ENCODE measurements at places on chromosomes 3 and 15.

GRCh38 chr3:150407808-150408220 lies 284 bp upstream of the TSC22D2 start:
- no peak for DNase-seq

DNA sequence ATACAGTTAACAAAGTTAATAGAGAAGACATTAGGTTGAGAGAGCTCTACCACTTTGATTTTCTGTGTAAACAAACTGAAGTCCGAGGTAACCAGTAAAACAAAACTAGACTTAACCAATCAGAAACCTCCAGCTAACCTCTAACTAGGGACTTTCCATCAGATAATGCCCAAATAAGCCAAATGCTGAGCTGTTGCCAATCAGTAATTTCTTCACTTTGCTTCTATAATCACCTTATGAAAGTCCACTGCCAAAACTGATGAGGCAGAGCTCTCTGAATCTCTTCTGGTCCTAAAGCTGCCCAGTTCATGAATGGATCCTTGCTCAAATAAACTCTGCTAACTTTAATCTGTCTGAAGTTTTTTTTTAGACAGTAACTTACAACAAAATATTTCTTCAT lies 448.0 kb upstream of the NECTIN3 start:
- DNase-seq = no peak

- DNase-seq = no peak
Observed at GRCh38 chr15:88174571-88174970, 82.0 kb downstream of the NTRK3 start.

DNA sequence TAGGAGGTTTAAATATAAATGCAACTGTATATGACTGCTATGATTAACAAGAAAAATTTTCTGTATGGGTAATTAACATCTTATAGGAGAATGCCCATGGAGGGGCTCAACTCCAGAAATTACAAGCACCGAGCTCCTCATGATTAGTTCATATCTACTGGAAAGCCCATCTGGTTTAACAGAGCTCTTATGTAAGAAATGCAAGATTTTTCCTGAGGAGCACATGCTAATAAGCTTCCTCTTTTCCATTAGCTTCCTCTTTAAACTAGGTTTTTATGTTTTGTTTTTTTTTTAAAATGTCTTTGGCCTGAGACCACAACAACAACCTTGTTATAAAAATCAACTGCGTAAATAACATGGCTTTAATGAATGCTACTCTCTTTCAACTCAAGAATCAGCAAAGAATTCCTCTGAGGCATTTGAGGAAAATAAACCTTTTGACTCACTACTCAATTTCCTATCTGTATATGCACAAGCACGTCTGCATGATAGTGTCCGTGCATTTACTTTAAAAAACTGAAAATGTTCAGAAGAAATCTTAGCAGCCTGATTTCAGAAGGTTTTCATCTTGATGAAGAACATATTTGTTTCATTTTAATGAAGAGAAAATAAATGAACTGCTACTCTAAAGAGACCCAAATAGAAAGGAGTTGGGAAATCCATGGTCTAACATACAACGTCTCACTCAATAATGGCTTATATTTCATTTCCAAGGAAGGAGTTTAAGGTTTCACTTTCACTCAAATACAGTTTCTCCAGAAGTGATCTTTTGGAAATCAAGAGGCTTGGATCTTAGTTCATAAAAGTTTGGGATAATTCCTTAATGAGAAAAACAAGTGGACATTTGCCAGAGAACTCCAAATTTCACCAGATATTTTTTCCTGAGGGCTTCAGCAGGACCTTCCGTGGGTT lies 180.8 kb downstream of the KCNAB1 start:
- DNase-seq = no peak

DNA sequence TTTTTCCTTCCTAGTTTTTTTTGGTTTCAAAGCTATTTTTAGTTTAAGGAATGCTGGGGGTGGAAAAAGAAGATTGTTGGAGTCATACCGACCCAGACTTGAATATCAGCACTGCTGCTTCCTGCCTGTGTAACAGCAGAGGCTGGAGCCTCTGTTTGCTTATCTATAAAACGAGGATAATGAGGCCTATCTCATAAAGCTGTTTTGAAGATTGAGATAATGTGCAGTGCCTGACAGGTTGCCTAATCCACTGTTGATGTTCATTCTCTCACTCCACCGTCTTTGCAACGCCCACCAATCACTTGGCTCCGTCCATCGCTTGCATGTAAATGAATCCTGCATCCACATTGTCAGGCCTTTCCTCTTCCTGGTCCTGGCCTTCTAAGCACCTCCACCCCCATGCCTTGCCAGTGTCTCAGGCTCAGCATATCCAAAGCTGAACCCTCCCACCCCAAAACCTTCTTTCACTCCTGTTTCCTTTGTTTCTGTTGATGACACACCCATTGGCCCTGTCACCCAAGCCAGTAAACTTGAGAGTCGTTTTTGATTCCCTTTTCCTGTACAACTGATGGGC lies 94.9 kb downstream of the MEX3B start:
- no peak for DNase-seq

GRCh38 chr3:67016522-67017080 lies 18.5 kb downstream of the KBTBD8 start:
- no peak for DNase-seq

GRCh38 chr15:27271258-27271657 lies 300.3 kb downstream of the GABRG3 start:
- DNase-seq = no peak

DNA sequence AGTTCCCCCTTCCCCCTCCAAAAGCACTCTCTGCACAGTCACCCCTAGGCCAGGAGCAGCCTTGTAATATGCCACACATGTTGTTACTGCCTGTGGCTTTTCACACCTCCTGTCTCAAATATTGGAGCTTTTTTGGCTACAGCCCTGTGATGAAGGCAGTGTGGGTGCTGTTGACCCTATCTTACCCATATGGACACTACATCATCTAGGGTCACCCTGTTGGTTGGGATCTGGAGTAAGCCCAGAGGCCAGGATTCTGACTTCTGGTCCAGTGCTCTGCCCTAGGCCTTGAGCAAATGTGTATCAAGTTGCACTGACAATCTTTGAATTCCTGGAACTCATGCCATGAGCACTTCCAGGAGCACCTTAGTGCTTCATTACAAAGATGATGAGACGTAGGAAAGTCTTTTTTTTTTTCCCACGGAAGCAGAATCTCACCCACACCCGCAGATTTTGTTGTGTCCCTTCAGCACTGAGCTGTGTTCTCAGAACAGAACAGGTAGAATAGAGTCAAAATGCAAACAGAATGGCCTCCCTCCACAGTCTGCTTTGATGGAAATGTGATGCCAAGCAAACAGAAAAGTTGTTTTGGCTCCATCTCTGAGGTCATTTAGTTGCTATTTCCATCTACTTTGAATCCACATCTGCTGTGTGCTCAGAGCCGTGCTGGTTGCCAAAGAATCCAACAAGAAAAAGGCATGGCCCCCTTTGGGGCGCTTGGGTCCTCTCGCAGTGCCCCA lies 49.6 kb downstream of the SMAD3 start:
- DNase-seq = no peak

GRCh38 chr3:88000853-88001252 lies 58.0 kb downstream of the CGGBP1 start:
- DNase-seq = no peak

DNA sequence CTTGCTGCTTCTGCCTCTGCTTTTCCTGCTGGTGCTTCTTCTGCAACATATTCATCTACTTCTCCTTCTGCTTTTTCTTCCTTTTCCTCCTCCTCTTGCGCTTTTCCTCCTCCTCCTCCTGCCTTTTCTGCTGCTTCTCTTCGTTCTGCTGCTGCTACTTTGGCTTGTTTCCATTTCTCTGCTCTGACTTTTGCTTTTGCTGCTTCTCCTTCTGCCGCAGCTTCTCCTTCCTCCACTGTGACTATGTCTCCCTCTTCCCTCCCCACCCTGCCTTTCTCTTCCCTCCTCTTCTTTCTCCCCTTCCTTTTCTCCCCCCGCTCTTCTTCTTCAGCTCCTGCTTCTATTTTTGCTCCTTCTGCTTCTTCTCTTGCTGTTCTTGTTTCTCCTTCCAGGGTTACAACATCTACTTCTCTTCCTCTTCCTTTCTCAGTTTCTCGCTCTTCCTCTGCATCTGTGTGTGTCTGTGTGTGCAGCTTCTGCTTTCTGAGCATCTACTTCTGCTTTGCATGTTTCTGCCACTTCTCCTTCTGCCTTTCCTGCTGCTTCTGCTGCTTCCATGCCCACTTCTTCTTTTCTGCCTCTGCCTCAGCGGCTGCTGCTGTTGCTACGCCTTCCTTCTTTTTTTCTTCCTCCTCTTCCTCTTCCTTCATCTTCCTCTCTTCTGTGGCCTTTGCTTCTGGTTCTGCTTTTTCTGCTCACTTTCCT lies 51.4 kb downstream of the FAM43A start:
- DNase-seq = no peak

GRCh38 chr15:74958320-74958907 lies 1.8 kb upstream of the RPP25 start:
- DNase-seq = no peak
